Thyroid gland (tissue), 4 donors: ENCODE measurements at places on chromosomes 7 and 10.

- no peaks in the 10 kb centered on the region for H3K36me3 ChIP-seq
- no peak overlapping the region for H3K4me3 ChIP-seq
- H3K27me3 ChIP-seq = no peaks in the 10 kb centered on the region
These were observed 8.8 kb downstream of the DDC start for GRCh38 chr7:50556247-50556991.

GRCh38 chr7:50446542-50446960, 3.6 kb downstream of the FIGNL1 start:
- H3K4me1 ChIP-seq = peaks cover 3% of the 10 kb centered on the region
- no peak overlapping the region for H3K4me3 ChIP-seq
- peaks cover 7% of the 10 kb centered on the region for H3K36me3 ChIP-seq
- no peak for DNase-seq

DNA sequence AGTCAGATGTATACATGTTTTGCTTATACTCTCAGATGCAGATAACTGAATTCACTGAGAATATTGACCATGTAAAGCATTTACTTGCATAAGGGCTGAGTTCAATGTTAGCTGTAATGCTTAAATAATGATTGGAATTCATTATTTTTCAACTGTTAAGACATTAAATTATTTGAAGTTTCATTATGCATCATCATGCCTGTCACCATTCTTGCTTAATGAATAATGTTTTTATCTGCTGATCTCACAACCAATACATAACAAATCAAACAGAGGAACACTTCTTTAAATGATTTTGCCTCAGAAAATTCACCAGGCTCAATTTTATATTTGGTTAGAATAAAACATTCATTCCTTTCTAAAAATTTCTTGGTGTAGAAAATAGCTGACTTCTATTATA, 233.4 kb downstream of the GPR37 start:
- H3K27ac ChIP-seq = no peak overlapping the region
- H3K27me3 ChIP-seq = no peaks in the 10 kb centered on the region
- H3K4me1 ChIP-seq = no peaks in the 10 kb centered on the region
- no peak overlapping the region for H3K4me3 ChIP-seq
- no peaks in the 10 kb centered on the region for H3K36me3 ChIP-seq

- H3K4me1 ChIP-seq = no peaks in the 10 kb centered on the region
- H3K4me3 ChIP-seq = no peak overlapping the region
- H3K27me3 ChIP-seq = no peaks in the 10 kb centered on the region
- DNase-seq = no peak
- H3K36me3 ChIP-seq = no peaks in the 10 kb centered on the region
- no peak overlapping the region for H3K27ac ChIP-seq
These were observed 26.5 kb upstream of the TOMM7 start for GRCh38 chr7:22849172-22849571.

DNA sequence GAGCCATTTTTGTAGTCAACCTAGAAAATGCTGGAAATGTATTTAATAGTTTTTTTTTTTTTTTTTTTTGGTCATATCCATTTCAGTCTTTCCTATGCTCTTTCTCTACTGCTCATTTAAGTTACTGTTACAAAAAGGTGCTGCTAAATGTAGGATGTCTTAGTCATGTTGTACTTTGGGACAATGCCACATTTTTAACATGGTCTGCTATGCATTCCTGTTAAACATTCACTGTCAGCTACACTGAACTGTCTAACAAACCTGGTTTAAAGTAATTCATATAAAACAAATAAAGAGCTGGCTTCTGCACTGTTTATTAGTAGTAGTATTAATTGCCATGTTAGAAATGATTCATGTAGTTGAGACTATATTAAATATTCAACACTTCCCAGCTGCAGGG, 108.6 kb downstream of the NSUN6 start:
- H3K4me3 ChIP-seq = no peak overlapping the region
- no peak for DNase-seq
- H3K27me3 ChIP-seq = no peaks in the 10 kb centered on the region
- H3K36me3 ChIP-seq = peaks cover 6% of the 10 kb centered on the region

- DNase-seq = no peak
- no peaks in the 10 kb centered on the region for H3K27me3 ChIP-seq
- no peaks in the 10 kb centered on the region for H3K36me3 ChIP-seq
These were observed 73.1 kb downstream of the CD36 start for GRCh38 chr7:80711531-80711930.

DNA sequence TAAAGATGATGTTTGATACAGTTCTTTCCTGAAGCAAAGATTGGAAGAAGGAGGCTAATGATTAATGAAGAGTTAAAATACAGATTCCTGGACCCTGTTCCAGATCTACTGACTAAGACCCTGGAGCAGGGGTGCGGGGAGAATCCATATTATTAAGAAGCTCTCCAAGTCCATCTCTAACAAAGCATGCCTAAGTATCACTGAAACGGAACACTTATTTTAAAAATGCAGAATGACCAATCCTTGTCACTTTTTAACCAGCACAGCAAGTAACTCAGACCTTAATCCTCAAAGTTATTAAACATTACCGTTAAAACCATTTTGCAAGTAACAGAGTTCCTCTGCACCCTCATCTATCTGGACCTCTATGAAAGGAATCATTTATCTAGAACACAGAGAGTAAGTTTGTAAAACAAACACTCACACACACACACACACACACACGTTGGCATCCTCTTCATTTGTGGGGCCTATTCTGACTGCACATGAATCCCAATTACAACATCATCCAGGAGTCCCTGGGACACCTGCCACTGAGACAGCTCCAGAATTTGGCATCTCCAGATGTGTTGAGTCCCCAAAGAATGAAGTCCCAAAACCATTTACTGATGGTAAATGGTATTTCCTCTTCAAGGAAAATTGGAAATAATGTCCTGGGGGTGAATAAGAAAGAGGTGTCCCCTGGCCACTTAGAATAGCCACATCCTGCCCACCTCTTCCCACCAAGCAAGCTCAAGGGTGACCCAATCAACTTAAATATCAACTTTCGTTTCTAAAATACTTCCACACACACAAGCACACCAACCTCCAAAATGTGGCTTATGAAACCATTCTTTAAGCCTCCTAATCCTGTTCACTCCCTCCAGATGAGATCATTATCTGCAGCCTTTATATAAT, 117.5 kb downstream of the PARD3 start:
- H3K27ac ChIP-seq = no peak overlapping the region
- H3K27me3 ChIP-seq = no peaks in the 10 kb centered on the region
- peak; percentile 16 for DNase-seq
- no peaks in the 10 kb centered on the region for H3K36me3 ChIP-seq

DNA sequence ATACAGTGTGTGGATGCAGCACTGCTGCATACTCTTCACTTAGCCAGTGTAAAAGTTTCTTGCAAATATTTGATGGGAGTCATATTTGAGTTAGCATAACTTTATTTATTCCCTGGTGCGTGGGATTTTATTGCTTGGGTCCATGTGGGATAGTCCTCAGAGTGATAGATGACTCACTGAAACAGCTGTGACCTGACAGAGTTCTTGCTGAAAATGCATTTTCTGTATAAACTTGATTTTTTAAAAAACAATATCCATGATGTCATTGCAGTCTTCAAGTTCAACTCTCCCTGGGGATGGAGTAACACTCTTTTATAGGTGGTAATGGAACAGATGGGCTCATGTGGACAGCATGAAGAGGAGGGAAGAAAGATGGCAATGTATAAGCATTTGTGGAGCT, 310.0 kb downstream of the PPP1R3A start:
- DNase-seq = no peak
- no peak overlapping the region for H3K27ac ChIP-seq
- H3K36me3 ChIP-seq = no peaks in the 10 kb centered on the region
- no peaks in the 10 kb centered on the region for H3K4me1 ChIP-seq

DNA sequence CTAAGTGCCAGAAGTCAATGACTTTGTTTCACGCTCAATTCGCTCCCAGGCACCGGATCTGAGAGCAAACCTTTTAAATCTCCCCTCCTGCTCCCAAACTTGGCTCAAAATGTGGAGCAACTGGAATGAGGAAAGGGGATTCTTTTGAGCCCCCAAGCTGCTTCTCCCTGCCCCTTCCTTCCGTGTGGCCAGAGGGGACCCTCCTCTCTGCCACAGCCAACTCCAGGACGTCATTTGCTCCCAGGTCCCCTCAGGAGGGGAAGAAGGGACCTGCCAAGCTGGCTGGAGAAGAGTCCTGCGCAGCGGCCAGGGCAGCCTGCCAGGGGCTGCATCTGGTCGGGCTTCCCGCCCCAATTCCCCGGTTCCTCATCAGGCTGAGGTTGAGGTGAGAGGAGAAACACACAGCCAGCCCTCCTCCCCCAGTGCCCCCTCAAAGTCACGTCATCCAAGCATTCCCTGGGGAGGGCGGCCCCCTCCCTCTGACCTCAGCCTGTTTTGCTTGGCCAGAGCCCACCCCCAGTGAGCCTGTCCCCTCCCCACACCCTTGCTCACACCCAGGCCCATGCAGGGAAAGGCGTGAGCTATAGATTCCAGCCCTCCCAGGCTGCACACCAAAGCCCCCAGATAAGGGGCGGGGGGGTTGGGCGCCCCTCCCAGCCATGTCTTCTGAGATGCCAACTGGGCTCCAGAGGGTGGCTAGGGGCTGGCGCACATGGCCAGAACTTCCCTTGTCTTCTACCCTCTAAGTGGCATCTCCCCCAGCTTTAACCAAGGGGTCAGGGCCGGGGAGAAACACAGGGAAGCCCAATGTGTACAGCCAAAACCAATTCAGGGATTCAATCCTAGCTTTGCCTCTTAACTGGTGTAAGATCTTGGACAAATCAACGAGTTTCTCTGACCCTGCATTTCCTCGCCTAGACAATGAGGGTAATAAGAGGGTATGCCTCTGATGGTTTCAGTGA, 35.0 kb downstream of the SH3PXD2A start:
- peak; percentile 54 for DNase-seq
- no peaks in the 10 kb centered on the region for H3K36me3 ChIP-seq

GRCh38 chr10:124066781-124067714, 26.4 kb downstream of the CHST15 start:
- no peaks in the 10 kb centered on the region for H3K27me3 ChIP-seq
- no peak overlapping the region for H3K4me3 ChIP-seq
- peaks cover 54% of the 10 kb centered on the region for H3K4me1 ChIP-seq
- DNase-seq = no peak
- no peak overlapping the region for H3K27ac ChIP-seq

GRCh38 chr10:30591249-30591670, 38.3 kb downstream of the LYZL2 start:
- H3K27ac ChIP-seq = no peak overlapping the region
- H3K27me3 ChIP-seq = no peaks in the 10 kb centered on the region
- no peak overlapping the region for H3K4me3 ChIP-seq
- DNase-seq = peak; percentile 25
- no peaks in the 10 kb centered on the region for H3K36me3 ChIP-seq

DNA sequence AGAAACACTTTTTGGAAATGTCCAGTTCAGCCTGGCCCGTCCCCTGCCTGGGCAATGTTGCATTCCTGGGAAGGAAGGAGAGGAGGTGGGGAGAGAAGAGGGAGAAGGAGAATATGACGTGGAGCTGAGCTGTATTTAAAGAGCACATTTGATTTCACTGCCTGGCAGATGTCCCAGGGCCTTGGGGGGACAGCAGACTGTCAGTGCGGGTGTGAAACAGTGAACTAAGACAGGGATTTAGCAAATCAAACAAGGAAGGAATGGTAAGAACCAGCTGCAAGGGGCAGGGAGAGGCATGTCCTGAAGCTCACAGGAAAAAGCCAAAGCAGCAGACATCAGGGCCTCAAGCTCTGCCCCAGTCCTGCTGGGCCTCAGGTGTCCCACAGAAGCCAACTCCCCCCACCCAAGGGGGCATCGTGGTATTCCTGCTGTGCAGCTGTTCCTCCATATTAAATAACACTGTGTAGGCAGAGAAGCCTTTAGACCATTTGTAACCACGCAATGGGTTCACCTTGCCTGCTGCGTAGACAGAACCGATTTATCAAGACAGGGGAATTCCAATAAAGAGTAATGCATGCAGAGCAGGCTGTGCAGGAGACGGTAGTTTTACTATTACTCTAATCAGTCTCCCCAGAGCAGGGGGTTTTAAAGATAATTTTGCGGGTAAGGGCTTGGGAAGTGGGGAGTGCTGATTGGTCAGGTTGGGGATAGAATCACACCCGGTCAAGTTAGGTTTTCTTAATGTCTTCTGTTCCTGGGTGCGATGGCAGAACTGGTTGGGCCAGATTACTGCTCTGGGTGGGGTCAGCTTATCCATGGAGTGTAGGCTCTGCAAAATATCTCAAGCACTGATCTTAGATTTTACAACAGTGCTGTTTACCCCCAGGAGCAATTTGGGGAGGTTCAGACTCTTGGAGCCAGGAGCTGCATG, 18.3 kb downstream of the LEP start:
- peaks cover 16% of the 10 kb centered on the region for H3K4me1 ChIP-seq
- no peaks in the 10 kb centered on the region for H3K27me3 ChIP-seq
- H3K27ac ChIP-seq = peak overlapping the region; percentile 61

DNA sequence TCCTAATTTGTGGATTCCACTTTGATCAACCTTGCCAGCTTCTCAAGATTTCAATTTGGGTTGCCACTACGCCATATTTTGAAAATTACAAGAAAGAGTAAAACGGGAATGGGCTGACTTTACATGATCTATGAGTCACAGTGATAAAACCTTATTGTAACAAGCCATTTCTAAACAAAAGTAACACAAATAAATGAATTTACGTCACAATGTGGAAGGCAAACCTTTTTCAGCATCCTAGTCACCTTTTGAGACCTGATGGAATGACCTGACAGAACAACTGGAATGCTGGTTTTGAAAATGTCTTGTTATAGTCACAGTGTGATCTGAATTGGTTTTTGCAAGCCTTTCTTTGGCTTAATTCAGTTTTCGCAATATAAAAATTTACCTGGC, 85.9 kb downstream of the CDK6 start:
- no peak overlapping the region for H3K27ac ChIP-seq
- no peak overlapping the region for H3K4me3 ChIP-seq
- H3K4me1 ChIP-seq = no peaks in the 10 kb centered on the region
- no peak for DNase-seq
- no peaks in the 10 kb centered on the region for H3K36me3 ChIP-seq

GRCh38 chr10:100341953-100342626, 4.9 kb upstream of the SCD start:
- H3K27ac ChIP-seq = no peak overlapping the region
- no peaks in the 10 kb centered on the region for H3K27me3 ChIP-seq
- DNase-seq = peak; percentile 12
- H3K4me3 ChIP-seq = no peak overlapping the region
- no peaks in the 10 kb centered on the region for H3K36me3 ChIP-seq

DNA sequence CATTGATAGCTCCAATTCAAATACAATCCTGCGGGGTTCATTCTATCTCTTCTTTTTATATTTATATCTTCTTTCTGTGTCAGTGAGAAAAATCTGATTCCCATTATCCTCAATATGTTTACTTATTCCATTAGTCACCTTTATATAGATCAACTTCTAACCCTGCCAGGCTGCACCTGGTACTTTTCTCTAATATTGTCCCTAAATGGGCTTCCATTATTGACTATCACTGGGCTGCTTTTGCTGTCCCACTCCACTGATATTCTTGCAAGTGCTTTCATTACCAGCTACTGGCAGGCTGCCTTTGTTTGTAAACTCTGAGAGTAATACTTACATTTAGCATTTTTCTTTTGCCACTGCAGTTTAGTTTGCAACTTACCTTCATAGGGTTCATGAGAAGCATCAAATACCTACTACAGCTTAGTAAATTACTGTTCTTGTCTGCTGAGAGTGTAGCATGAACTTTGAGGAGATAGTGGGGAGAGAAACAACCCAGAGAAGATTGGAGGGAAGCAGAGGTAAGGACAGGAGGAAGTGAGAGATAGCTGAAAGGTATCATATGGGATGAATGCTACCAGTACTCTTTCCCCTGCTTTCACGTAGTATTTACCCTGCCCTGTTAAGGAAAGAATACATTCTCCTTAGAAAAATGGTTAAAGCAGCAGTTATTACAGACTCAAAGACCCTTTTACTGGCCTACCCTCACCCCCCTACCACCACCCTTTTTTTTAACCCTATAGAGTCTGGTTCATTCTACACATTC, 119.1 kb downstream of the PHTF2 start:
- peak; percentile 35 for DNase-seq
- H3K36me3 ChIP-seq = no peaks in the 10 kb centered on the region
- H3K4me1 ChIP-seq = peaks cover 32% of the 10 kb centered on the region
- H3K27ac ChIP-seq = no peak overlapping the region
